Stimulated activated CD4-positive, alpha-beta T cell treated with anti-CD3 and anti-CD28 coated beads, Interleukin-1b, Interleukin-23, amount 100 ng/mL, for 4 hours (primary cell): ENCODE measurements at places on chromosomes 12 and 14.

GRCh38 chr12:2999265-2999841, 40.2 kb downstream of the TEAD4 start:
- DNase-seq, result no peak

GRCh38 chr12:74499192-74499591, 38.4 kb upstream of the ATXN7L3B start:
- DNase-seq, result no peak

DNA sequence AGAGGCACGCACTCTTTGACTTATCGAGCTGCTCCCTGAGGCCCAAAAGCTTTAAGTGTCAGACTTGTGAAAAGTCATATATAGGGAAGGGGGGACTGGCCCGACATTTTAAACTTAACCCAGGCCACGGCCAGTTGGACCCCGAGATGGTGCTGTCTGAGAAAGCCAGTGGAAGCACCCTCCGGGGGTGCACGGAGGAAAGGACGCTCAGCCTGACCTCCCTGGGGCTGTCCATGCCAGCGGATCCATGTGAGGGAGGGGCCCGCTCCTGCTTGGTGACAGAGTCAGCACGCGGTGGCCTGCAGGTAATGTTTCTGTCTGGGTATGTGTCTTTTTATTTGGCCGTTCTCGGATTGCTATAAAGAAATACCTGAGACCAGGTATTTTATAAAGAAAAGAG, 7.0 kb downstream of the ZNF839 start:
- DNase-seq, result no peak

DNA sequence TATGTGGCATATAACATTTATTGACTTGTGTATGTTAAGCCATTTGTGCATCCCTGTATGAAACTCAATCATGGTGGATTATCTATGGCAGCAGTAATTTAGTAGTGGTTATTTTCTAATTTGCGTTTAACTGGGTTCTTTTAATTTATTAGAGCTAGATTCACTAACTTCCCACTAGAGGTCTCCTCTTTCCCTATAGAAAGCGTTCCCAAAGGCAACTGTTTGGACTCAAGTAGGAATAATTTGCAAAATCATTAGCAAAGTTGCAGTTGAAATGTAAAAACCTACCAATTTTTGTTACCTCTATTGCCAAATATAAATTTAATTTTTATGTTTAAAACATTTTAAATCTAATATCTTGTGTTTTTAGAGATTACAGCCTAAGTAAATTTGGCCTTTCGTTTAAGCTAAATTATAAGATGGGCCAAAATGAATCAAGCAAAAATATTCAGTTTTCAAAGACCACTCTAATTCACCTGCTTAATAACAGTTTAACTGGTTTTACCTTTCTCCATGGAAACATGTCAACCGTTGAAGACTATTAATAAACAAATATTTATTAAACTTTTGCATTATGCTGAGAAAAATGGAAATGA, 6.0 kb downstream of the DMAC2L start:
- DNase-seq, result no peak

GRCh38 chr12:95548539-95549391, 2.5 kb downstream of the USP44 start:
- peak; percentile 75 for DNase-seq

DNA sequence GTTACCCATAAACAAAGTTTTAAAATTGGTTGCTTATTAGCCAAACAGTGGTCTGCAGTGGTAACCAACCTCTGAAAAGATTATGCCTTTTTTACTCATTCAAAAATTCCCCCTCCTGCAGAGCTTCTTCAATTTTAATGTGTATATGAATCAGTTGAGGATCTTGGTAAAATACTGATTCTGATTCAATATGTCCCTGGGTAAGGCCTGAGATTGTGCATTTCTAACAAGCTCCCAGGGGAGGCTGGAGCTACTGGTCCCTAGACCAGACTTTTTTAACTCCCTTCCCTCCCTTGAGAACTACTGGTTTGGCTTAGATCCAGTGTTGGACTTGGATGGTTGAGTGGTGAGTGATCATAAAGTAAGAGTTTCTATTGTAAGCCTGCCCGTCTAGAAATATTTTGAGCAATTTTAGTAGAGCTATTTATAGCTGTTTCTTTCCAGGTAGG, 90.2 kb downstream of the FUT8 start:
- no peak for DNase-seq

GRCh38 chr14:85813040-85813439, 283.1 kb downstream of the FLRT2 start:
- no peak for DNase-seq

DNA sequence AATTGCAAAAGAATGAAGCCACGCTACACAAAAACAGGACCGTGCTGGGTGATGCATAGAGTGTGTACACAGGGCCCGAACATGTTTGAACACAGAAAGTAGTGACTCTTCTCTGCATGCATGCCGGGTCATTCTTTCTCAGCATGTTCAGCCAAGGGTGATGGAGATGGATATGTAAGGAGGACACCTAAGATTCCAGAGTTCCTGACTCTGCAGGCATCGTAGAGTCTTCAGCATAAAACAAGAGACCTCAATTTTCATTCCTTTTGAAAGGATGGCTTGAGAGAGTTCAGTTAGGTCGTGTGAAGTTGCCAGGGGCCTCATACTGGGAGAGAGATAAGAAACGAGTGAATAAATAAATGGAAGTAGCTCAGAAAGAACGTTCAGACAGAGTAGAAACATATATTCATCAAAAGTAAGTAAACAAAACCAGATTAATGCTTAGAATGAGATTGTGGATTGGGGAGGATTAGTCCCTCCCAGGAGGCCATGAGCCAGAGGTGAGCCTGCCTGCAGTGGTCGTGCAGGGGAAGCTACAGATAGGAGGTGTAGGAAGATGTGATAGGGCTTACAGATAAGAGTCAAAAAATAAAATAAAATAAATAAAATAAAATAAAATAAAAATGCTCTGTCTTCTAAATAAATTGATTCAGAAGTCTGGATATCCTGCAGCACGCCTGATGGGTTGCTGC, 27.6 kb upstream of the SEL1L start:
- no peak for DNase-seq

GRCh38 chr14:23602181-23603095, 23.8 kb upstream of the JPH4 start:
- no peak for DNase-seq

GRCh38 chr12:125989696-125990095, 924.5 kb downstream of the AACS start:
- no peak for DNase-seq

DNA sequence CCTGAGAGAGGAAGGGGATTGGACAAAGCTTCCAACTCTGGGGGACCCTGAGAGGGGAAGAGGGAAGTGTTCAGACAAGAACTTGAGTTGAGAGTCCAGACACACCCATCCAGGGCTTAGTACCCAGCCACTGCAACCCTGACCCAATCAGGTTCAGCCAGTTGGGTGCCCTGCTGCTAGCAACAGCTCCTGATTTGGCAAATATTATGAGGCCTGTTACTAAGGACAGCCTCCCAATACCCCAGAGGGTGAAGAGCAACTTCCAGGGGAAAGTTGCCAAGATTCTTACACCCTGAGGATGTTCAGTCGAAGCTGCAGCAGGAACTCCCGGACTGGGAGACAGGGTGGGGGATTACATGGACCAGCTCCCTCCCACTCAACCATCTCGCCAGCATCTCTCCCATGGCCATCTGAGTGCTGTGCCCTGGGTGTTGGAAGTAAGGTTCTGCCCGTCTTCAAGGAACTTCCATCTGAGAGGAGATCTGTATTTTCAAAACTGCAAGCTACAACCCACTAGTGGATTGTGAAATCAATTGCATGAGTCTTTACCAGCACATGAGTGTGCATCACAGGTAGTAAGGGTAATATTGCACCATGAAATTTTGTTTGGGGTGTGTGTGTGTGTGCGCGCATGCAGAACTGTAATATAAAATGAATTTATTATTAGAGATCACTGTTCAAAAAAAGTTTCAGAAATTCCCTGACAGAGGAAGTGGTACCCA, 11.5 kb upstream of the KRT78 start:
- no peak for DNase-seq

DNA sequence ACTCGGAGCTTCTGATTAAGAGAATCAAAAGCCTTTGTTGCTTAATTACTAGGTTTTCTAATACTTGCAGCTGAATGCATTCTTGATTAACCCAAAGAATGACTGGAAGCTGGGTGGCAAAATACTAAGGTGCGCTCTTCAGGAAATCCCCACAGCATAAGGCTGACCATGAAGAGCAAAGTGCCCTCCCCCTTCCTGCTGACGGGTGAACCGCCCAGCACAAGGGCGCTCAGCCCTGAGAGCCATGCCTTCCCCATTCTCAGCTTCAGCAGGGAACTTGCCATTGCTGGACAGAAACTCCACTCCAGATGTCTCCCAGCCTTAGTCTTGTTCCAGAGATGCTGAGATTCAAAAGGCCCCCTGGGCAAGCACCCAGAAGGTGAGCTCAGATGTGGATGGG, 27.2 kb upstream of the FBRSL1 start:
- no peak for DNase-seq

GRCh38 chr12:2343681-2344080, 290.9 kb downstream of the CACNA1C start:
- DNase-seq, result no peak
